ENCODE measurements at places on chromosomes 13 and 19.

DNA sequence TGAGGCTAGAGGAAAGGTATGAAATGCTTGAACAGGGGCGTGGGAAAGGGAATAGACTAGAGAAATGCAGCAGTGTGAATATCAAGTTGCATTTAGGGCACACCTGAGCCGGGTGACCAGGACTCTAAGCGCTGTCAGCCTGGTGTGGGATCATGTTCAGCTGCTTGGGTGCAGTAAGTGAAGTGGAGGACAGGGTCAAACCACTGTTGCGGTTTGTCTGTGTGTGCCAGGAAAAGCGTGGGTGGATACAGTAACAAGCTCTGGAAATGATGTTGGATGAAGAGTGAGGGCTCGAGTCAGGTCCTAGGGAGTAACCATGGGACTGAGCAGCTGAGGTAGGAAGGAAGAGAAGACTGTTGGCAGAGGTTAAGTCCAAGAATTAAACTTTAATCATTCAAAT is 15.8 kb downstream of the DGKH start:
- no peak for DNase-seq

- DNase-seq, result peak; percentile 72
Measured at GRCh38 chr13:34748073-34748472, 194.0 kb upstream of the NBEA start.

- no peak for DNase-seq
Measured at GRCh38 chr13:43758834-43759233, 27.9 kb downstream of the ENOX1 start.

GRCh38 chr13:87671753-87672605 is 808 bp downstream of the SLITRK5 start:
- DNase-seq, result peak; percentile 21

DNA sequence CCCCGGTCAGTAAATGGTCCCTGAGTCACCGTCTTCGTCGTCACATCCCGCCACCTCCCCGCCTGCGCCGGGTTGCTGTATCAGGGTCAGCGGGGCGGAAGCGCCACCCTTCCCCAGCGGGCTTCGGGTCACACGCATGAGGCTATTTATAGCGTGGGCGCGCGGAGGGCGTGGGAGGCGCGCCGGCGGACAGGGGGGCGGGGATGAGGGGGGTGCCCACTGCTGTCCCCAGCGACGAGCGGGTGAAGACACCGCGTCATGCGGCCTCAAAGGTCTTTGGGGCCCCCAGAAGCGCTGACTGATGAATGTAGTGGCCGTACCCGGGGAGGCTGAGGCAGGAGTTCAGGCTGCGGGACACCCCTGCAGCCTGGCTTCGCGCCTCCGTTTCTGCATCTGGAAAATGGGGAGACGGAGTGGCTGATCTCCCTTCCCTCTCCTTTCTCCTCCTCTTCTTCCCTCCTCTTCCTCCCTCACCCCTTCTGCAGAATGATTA is 7.9 kb downstream of the UNC13A start:
- peak; percentile 77 for DNase-seq

DNA sequence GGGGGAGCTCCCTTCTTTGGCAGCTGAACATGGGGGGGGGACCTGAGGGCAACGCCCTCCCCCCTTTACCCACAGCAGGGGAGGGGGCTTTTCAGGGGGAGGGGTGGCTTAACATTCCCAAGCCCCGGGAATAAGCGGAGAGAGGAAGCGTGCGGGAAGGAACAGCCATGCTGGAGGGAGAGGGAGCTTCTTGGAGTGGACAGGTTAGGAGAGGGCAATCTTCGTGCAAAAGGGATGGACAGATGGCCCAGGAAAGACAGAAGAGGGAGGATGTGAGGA is 10.8 kb downstream of the C19orf81 start:
- DNase-seq, result no peak

- DNase-seq, result no peak
Measured at GRCh38 chr13:44044547-44045179, 165.0 kb downstream of the LACC1 start.

GRCh38 chr13:97659602-97660001 is 225.6 kb downstream of the RAP2A start:
- no peak for DNase-seq
